ENCODE measurements at places on chromosomes 1 and 21.

DNA sequence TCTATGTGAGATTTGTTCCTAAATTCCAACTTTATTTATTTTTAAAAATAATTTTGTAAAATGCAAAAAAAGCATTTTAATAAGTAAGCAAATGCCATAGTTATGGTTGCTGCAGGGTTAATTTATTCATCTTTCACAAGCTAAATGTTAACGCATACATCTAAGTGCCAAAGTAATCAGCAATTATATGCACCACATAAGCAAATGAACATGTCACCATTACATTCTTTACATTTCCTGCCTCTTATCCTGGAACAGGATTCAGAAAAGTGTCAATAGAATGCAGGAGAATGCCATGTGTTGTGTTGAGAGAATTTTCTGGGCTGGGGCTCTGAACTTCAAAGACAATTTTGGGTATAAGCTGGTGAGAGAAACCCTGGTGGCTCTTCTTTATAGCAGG is 136.6 kb downstream of the GRIK1 start:
- DNase-seq, result no peak

GRCh38 chr1:31302709-31303441 is 6.0 kb downstream of the ZCCHC17 start:
- DNase-seq, result no peak

DNA sequence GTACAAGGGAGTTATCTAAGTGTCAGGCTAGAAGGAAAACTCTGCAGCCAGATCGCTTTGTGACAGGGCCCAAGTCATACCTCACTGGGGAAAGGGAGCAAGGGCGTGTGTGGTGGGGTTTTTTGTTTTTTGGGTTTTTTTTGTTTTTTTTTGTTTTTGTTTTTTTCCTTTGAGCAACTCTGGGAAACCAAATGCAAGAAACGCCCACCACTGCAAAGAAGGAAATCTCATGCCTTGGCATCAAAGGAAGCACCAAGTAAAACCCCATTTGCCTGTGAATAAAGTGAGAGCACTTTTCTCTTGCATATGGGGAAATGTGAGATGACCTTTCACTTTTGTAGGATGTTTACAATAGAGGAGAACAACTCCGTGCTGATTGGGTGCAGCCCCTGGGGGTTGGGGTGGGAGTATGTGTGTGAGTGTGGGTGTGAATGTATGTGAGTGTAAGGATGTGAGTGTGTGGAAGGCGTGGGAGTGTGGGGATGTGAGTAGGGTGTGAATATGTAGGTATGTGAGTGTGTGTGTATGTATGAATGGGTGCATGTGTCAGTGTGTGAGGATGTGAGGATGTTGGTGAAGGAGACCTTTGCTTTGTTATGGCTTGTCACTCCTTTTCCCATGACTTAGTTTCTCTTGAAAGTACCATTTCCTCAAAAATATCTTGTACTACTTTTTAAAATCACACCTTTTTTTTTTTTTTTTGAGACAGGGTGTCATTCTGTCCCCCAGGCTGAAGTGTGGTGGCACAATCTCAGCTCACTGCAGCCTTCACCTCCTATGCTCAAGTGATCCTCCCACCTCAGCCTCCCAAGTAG is 34.6 kb downstream of the IL12RB2 start:
- no peak for DNase-seq

GRCh38 chr1:93155335-93155734 is 24.9 kb downstream of the TMED5 start:
- no peak for DNase-seq

GRCh38 chr1:14500041-14500440 is 98.4 kb upstream of the KAZN start:
- no peak for DNase-seq

DNA sequence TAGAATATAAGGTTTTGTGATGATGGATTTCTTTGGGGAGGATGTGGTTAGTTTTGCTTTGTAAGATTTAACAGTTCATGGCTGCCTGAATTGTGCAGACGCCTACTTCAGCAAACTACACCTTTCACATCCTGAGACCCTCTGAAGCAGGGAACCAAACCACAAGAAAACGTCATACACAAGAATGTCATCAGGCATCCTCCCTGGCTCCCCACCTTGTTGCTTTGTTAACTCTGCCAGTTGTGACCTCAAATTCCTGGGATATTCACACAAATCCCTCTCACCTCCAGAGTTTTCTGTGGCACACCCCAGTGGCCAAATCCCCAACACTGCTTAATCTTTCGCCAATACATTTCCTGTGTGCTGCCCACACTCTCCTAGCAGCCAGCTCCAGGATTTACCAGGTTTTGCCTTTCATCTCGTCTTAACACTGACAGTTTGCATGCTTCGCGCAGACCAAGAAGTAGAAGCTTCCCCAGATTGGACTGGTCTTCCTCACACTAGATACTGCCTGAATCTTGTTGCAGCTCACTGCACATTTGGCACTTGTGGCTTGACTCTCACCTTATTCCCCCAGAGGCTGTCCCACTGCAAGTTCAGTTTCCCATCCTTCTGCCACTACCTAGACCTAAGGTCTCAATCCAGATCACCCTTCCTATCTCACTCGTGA is 51.1 kb upstream of the CTTNBP2NL start:
- no peak for DNase-seq

DNA sequence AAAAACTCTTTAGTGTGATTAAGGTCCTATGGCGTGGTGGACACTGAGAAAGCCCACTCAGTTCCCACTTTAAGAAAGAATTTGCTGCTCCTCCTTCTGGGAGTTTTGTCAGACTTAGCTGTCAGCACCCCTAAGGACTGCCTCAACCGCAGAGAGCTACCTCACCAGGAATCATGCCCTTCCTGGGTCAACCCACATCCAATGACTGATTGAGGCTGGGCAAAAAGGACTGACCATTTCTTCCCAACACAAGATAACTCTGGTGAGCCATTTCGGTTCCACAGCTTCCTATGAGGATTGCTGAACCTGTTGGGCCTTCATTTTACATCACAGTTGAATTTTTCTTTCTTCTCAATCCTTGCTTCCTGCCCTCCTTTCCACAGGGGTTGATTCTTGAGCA is 197.9 kb downstream of the NCAM2 start:
- DNase-seq, result no peak

GRCh38 chr1:42552636-42553035 is 89.5 kb downstream of the CCDC30 start:
- no peak for DNase-seq

DNA sequence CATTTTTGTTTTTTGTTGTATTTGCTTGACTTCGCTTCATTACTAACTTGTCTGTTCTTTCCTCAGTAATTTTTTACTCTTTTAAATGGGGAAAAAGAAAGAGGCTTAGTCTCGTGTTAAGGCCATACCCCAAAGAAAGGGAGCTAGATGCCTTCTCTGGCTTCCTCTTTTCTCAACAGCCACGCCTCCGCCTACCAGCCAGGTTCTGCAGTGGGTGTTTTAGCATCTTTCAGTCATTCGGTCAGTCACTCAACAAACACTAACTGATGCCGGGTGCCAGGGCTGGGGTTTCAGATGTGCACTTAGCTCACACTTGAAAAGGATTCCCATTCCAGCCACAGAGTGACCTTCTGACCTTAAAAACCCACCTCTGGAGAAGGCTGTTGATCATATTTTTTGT is 46.3 kb upstream of the VAV3 start:
- no peak for DNase-seq

DNA sequence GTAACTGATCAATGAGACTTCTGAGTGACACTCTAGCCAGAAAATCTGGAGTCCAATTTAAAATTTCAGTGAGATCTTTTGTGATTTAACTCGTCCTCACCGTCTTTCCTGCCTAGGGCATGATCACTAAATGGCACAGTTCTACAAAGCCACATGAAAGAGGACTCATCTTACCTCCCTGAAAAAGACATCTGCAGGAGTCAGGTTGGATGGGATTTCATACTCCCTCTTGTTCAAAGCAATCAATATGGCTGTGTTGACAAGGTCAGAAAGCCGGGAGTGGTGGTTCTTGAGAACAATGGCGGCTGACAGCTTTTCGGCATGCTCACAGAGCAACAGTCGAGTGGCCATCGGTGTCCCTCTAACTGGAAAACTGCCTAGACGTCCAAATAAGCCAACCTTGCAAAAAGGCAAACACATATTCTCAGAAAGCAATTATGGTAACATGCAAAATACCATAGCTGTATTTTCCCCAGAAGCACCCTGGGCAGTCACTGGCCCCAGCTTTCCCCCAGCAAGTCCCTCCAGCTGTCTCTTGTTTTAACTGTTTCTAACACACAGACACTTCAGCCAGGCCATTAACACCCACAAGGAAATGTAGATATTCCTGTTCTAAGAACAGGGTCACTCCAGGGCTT is 36.6 kb upstream of the ACTA1 start:
- DNase-seq, result no peak

GRCh38 chr1:40973912-40974311 is 5.6 kb upstream of the CTPS1 start:
- no peak for DNase-seq

- DNase-seq, result no peak
Observed at GRCh38 chr1:160363951-160364735, 2.7 kb upstream of the NHLH1 start.

- DNase-seq, result no peak
Observed at GRCh38 chr1:16198444-16199156, 13.9 kb downstream of the ARHGEF19 start.

DNA sequence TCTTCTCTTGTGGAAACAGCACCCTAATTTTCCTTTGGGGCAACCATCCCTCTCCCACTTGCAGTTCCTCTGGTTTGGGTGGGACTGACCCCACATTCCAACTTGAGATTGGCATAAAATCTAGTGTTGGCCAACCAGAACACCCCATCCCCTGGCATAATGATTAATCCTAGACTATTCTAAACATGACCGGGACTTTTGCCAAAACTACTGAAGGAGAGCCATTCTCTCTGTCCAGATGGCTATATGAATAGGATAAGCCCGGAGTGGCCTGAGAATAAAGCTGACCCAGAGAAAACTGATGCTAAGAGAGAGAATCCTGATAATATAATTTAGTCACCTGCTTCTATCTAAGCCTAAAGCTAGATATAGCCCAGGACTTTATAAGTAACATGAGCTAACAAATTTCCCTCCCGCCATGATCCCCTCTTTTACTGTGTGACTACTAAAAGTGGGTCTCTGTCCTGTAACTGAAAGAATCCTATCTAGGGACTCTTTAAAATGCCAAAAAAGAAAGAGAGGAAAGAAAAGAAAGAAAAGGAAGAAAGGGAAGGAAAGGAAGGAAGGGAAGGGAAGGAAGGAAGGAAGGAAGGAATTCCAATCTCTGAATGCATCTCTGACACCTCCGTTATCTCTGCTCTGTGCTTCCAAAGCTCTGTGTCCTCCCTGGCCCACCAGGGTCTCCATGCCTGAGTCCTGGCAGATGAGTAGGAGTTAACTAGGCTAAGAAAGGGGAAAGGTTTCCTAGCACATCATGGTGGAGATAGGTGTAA is 28.0 kb upstream of the NRDC start:
- DNase-seq, result peak; percentile 6

DNA sequence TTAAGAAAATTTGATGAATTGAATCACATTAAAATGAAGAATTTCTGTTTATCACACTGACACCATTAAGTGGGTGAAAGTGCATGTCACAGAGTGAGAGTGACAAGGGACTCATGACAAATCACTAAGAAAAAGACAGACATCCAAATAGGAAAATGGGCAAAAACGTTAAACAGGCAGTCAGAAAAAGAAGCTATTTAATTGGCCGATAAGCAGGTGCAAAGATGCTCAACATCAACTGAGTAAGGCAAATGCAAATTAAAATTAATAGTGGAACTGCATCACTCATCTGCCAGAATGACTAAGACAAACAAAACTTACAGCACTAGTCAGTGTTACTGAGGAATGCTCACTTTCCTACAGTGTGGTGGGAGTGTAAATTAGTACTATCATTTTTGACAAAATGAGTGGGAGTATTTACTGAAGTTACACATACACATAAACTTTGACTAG is 39.2 kb upstream of the RUNX1 start:
- no peak for DNase-seq

DNA sequence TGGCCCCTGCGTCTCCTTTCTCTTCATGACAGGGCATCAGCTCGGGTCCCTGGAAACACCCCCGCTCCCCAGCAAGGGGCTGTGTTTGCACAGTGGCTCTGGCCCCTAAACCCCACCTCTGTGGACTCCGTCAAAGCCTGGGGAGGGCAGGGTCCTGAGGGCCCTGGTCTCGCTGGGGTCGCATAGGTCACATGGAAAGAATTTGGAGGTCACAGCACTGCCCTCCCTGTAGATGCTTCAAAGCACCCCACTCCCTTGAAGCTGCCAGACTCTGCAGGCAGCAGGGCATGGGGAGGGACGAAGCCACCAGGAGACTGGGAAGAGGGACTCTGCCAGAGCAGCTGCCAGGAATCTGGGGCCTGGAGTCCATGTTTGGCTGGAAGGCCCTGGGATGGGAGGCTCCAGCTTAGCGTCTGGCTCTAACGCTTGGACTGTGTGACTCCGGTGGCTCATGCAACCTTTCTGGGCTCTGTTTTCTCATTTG is 36.6 kb upstream of the ECE1 start:
- peak; percentile 43 for DNase-seq

DNA sequence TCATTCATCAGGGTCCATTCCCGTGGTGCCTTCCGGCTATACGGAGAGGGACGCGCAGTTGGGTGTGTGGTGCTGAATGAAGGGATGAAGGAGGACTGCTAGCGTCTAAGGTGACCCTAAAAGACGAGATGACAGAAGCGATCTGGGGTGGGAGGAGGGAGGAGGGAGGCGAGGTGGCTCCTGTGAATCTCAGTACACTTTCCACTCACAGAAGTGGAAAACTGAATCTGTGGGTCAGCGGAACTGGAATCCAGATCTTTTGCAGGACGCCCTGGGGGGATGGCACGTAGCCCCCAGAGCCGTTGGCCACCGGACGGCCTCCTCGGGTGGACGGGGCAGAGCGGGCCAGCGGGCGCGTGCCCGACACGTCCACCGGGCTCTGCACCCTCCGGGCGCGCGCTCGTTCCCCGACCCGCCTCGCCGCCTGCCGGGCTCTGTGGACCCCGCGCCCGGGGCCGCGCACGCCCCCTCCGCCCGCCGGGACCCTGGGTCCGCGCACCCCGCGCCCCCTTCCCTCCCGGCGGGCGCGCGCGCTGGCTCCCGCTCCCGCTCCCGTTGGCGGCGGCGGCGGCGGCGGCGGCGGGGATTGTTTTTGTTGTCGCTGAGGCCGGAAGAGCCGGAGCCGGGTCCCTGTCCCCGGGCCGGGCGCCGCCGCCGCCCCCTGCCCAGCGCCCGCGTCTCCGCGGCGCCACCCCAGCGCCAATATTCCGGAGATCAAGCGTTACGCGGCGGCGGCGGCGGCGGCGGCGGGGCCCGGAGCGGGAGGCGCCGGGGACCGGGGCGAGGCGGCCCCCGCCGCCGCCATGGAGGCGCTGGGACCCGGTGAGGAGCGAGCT is at the start of gene AGO4:
AGO4 (plus strand) TSS at position 403 of the 836 bp plus-strand sequence; CDS start at position 804, 401 bp downstream.
- peak; percentile 55 for DNase-seq

DNA sequence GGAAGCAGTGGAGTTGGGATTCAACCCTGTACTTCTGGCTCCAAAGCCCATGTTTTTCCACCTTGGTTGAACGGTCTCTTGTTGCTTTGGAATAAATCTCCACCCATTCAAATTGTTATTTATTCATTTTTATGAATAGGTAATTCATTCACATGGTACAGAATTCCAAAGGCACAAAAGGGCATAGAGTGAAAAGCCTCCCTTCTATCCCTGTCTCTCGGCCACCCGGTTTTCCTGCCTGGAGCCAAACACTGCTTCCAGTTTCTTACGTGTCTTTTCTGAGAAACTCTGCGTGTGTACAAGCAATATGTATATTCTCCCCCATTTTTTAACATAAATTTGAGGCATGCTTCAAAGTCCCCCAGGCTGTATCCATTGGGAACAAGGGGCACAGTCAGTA is 3.9 kb downstream of the EXTL1 start:
- DNase-seq, result no peak

GRCh38 chr1:45530632-45531135 is 9.0 kb upstream of the PRDX1 start:
- DNase-seq, result no peak

- DNase-seq, result no peak
Observed at GRCh38 chr1:76463278-76463677, 388.7 kb downstream of the ST6GALNAC3 start.

- no peak for DNase-seq
Observed at GRCh38 chr1:61926597-61926996, 184.3 kb downstream of the PATJ start.
